NCI-H187 (cell line): ENCODE measurements at places on chromosomes 5 and 9.
A peak's percentile ranks its signal among the peaks of the same experiment; 100 is the strongest.

- DNase-seq = no peak
Measured at GRCh38 chr5:154466671-154467070, 11.4 kb downstream of the HAND1 start.

GRCh38 chr9:122865300-122865699 is 36.9 kb upstream of the PDCL start:
- DNase-seq = no peak

GRCh38 chr9:135136991-135137832 is 49.7 kb downstream of the OLFM1 start:
- no peak for DNase-seq

- no peak for DNase-seq
Measured at GRCh38 chr5:134975843-134976242, 8.1 kb downstream of the CATSPER3 start.

GRCh38 chr9:128947277-128947526 is 201 bp downstream of the DOLK start:
- no peak for DNase-seq

DNA sequence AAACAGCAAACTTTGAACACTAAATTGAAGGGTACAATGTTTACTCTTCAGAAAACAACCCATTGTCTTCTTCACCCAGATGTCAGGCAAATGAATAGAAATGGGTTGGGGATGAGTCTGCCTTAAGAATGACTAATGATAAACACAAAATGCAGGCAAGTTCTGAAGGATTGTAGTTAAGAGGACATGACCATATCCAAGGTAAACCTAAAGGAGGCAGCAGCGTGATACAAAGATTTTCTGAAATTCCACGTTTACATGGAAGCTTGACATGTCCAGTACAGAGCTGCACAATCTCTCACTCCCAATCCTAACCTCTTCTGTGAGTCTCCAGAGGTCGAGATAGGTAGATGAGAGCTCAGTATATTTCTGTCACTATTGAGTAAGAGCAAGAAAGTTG is 1263.2 kb upstream of the CDH6 start:
- DNase-seq = no peak

- DNase-seq = no peak
Measured at GRCh38 chr5:168216989-168217388, 74.5 kb upstream of the WWC1 start.

GRCh38 chr9:31078175-31078574 is 1306.3 kb upstream of the ACO1 start:
- DNase-seq = no peak

DNA sequence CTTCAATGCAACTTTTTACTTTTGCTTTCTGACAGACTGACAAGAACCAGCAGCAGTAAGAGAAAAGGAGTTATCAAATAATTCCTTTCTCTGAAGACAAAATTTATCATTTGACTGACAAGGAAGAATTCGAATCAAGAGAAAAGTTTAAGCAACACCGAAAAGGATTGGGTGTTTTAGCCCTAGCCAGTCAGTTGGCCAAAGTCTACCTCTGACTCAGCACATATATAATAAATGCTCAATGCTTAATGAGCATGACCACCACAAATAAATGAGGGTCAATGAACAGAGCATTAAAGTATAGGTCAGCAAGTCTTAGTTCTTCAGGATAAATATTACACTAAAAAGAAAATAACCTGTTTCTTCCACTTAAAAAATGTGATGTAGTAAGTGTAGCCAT is 1603.5 kb upstream of the C9orf72 start:
- no peak for DNase-seq

GRCh38 chr5:145946112-145946861 is 9.9 kb downstream of the SH3RF2 start:
- no peak for DNase-seq

DNA sequence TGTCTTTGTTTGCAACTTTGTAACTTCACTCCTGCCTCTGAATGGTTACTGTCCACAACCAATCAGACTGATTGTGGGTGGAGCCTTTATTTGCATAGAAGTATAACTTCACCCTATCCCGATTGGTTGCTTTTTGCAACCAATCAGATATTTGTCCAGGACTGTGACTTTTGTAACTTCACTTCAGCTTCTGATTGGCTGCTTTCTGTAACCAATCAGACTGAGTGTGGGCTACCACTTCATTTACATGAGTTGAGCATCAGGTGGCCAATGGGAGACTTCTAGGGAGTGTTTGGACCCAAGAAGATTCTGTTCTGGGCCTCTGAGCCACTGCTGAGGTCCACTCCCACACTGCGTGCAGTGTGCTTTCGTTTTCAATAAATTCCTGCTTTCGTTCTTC is 1810.7 kb upstream of the CDH6 start:
- DNase-seq = no peak

DNA sequence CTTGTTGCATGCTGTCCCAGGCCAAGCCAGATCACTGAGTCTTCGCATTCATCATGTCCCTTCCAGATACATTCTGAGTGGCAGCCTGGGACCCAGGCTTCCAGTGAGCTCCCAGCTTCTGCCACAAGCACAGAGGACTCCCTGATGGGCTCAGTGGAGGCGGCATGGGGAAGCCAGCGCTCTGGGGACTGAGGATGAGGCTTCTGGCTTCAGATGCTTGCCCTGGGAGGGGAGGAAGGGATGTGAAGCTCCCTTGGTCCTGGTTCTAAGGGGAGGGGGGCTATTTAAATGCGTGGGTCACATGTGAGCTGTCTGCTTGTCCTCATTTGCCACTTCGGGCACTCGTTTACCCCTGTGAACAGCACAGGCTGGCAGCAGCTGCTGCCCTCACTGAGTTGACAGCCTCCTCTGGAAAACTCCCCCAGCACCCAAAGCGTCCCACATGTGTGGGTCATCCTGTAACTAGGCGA is 174.0 kb downstream of the NR3C1 start:
- no peak for DNase-seq

DNA sequence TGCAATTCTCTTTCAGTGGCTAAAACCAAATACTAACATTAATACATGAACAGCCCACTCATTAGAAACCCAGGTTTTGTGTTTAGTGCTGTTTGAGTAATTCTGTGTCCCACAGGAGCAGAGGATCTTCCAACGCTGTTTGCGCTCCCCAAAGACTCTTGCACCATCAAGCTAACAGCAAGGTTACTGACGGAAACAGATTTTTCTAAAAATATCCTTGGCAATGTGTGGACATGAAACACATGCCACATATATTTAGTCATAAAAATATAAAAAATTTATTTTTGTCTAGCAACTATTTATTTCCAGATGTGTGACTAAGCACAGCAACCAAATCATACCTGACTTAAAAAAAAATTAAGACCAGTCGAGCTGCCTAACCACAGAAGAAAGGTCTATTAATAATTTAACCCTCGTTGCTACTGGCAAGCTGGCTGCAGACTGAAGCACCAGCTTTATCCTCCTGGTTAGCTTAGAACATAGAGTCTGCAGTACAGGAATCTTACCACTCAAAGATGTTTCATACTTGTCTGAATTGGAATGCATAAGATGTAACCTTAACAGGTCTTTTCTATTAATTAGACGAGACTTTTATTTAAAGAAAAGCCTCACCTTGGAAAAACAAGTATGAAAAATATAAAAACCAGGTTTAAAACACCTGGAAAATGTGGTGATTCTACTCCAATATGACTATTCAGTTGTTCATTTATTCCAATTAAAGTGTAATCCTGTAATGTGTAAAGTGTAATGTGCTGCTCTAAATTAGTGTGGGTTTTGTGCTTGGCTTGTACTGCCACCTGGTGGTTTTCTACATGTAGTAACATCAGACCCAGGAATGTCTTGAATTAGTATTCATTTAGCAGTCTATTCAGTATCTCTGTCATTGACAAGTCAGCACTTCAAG is 272.5 kb downstream of the EPB41L4A start:
- DNase-seq = peak; percentile 35

DNA sequence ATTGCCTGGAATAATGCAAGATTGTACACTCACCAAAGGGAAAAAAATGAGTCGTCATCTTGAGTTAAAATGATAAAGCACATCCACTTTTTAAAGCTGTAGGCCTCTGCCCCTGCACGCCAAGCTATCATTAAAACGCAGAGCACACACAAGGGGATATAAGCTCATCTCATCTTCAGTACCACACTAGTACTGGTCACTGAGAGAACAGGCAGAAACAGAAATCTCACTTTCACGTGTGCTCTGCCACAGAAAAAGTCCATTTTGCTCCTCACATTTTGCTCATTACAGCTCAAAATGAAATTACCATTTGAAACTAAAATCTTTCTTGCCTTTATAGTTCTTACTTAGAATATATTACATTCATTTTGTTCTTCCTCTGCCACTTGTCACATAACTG is 99.2 kb upstream of the SLC30A5 start:
- DNase-seq = no peak

DNA sequence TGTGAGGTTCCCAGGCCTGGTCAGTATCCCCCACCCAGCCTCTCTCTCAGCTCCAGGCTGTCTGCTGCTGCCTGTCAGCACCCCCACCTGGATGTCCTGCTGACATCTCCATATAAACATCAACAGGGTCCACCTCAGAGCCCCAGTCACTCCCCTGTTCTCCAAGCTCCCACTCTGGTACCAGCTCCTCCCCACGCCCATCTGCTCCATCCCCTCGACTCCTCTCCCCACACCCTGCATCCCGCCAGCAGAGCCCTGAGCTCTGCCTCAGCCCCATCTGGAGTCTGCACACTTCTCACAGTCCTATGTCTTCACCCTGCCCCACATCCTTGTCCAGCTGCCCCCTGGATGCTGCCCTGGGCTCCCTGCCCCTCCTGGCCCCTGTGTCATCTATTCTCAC is 67.7 kb upstream of the LRRTM2 start:
- no peak for DNase-seq

- no peak for DNase-seq
Measured at GRCh38 chr9:129677456-129677855, 12.0 kb downstream of the PRRX2 start.

DNA sequence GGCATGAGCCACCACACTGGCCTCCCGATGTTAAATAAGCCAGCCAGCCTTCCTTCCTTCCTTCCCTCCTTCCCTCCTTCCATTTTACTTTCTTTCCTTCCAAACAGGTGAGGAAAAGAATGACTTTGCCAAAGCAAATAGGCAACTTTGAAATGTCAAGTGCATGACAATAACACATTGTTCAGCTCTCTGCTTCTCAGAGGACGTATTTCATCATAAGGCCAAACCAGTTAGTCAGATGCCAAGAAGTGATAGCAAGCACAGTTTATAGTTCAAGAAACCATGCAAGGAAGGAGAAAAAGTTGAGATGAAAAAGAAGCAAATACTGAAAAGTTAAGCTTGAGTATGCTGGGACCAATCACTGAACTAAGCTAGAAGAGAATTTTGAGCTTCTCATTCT is 29.5 kb downstream of the POU4F3 start:
- no peak for DNase-seq
